ENCODE measurements at places on chromosomes 2 and 18.
A peak's percentile ranks its signal among the peaks of the same experiment; 100 is the strongest.

- no peak for DNase-seq
Measured at GRCh38 chr2:151543876-151544275, 134.2 kb downstream of the RIF1 start.

DNA sequence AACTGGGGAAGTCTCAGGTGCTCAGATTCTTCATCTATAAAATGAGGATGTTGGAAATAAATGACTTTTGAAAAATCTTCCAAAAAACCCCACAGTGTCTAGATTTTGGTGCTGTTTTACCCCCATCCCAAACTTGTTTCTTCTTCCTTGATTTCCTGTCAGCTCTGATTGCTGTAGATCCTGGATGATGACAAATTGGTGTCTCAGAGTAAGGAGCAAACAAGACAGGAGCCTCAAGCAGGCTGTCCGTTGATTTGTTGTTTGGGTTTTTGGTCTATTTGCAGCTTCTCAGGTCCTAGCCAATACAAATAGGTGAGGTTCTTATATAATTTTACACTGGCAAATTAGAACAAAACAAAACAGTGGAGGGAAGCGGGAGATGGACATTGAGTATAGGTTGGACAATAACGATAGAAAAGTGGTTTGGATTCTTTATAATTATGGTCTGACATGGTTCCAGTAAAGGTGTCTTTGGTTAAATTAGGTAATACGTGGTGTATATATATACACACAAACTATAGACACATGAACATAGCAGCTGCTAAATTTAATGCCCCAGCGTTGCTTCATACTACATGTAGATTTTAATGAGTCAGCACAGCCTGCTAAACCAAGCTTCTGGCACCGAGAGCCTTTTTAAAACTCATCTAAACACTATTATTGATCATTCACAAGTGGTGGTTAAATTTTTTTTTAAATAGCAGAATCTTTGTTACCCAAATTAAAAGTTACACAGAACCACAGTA is 142.5 kb downstream of the FMNL2 start:
- DNase-seq, result no peak

- DNase-seq, result peak; percentile 44
Measured at GRCh38 chr2:10042301-10043161, 819 bp upstream of the KLF11 start.

DNA sequence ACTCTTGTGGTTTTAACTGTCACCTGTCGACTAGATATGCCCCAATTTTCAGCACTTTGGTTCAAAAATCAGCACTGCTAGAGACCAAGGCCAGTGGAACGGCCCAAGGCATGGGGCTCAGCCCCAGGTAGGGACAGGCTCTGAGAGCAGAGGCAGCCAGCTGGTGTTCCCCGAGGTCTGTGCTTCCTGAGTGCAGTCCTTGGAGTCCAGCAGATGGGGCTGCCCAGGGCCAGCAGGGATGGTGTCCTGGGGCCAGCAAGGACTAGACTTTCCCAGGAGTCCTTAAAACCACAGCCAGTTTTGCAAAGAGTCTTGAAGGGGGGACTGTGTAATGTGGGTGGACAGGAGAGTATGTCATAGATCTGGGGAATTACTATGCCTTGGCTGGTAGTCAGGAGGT is 56.3 kb downstream of the POMC start:
- DNase-seq, result no peak

DNA sequence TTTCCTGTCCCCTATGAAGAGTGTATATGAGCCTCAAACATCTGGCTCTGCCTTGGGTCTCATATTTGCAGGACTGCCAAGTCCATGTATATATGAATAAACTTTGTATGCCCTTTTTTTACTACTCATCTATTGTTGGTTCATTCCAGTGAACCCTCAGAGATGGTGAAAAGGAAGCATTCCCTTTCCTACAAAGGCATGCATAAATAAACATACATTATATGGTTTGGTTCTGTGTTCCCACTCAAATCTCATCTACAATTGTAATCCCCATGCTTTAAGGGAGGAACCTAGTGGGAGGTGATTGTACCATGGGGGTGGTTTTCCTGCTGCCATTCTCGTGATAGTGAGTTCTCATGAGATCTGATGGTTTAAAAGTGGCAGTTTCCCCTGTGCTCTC is 534.2 kb downstream of the SPAG16 start:
- DNase-seq, result peak; percentile 65

- no peak for DNase-seq
Measured at GRCh38 chr2:73253400-73253799, 19.3 kb downstream of the CCT7 start.

DNA sequence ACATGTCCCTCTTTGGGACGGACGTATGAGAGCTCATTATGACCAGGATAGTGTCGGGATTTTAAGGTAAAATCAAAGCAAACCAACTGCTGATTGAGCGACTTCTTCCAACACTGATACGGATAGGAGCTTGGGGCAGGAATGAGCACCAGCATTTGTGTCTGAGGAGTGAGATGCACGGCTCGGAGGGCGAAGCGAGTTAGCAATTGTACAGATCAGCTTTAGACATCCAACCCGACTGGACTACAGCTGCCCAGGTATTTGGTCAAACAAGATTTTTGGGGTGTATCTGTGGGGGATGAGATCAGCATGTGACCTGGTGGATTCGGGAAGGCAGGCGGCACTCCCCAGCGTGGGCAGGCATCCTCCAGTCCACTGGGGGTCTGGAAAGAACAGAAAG is 76.1 kb downstream of the NDUFA10 start:
- DNase-seq, result no peak

DNA sequence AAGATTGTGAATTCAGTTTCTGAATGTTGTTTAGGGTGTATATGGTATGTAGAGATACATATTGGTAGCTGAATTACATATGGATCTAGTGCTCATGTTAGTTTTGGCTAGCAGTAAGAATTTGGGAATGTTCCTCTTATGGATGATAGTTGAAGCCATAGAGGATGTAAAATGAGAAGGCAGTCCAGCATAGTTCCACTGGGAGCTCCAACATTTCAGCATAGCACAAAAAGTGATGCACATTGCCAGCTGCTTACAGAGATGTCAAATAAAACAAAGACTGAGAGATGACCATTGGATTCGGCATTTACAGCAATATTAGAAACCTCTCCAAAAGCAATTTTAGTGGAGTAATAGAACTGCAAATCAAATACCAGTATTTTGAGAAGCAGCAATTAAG is 77.4 kb downstream of the EML4 start:
- no peak for DNase-seq

- no peak for DNase-seq
Measured at GRCh38 chr2:66701251-66701650, 266.3 kb downstream of the MEIS1 start.
